ENCODE measurements at places on chromosomes 6 and 20.

DNA sequence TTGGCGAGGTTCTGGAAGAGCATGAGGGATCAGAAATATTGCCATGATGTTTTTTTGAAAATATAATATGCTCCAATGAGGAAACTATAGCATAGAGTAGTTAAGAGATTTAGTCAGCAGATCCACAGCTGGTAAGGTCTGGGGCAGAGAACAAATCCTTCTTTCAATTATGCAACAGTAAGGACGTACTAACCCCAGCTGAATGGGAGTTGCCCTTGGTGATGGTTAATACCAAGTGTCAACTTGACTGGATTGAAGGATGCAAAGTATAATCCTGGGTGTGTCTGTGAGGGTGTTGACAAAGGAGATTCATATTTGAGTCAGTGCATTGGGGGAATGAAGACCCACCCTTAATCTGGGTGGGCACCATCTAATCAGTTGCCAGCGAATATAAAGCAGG lies 745.5 kb upstream of the NRSN1 start:
- DNase-seq = no peak

DNA sequence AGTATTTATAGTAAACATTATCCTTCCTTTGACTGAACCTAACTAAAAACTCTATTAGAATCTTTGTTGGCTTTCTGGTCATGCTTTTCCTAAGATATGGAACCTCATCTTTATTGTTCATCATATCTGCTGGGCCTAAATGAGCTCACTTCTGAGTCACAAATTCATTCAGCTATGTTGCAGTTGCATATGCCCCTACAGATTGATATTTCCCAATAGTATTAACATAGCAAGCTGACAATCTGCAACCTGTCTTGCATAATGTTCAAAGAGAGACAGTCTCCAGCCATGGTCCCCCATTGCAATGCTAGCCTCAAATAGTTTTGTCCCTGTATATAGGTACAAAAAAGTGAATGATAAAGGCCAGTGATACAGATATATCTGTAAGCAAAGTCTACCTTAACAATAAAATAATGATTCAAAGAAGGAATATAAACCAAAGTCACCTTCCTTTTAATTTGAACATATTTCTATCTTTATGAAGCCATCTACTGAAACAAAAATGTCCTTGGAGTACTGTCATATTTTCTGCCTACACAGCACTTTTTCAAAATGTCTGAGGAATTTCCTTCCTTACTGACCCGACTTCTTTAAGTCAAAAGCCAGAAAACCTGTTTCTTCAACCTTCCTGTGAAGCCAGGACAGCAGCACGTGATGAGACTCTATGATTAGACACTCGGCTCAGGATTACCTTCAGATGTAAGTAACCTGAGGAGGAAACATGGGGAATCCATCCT lies 140.7 kb downstream of the UBE3D start:
- DNase-seq = no peak

GRCh38 chr20:17875981-17876385 lies 92.6 kb downstream of the SNX5 start:
- no peak for DNase-seq

- DNase-seq = peak; percentile 68
Observed at GRCh38 chr6:119535332-119535731, 185.8 kb upstream of the MAN1A1 start.
